ENCODE measurements at places on chromosomes 12 and 14.
A peak's percentile ranks its signal among the peaks of the same experiment; 100 is the strongest.

DNA sequence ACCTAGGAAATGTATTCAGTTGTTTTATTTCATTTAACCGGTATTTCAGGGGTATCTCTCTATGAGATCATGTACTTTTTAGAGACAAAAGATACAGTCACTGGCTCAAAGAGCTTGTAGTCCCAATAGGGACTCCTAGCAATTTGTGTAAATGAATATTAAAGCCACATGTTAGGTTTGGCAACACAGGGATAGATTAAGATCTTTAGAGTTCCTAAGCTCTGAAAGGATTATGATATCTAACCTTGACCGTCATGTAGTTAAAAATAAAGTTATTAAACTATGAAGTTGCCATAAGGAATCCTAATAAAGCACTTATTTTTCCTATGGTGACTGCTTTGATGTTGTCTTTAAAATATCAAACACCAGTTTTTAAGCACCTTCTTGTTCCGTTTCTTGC is 100.4 kb upstream of the FGD4 start:
- DNase-seq: no peak

- DNase-seq: no peak
Measured at GRCh38 chr14:61481701-61482100, 160.3 kb downstream of the PRKCH start.

- DNase-seq: no peak
Measured at GRCh38 chr12:57591782-57592325, 862 bp downstream of the PIP4K2C start.

DNA sequence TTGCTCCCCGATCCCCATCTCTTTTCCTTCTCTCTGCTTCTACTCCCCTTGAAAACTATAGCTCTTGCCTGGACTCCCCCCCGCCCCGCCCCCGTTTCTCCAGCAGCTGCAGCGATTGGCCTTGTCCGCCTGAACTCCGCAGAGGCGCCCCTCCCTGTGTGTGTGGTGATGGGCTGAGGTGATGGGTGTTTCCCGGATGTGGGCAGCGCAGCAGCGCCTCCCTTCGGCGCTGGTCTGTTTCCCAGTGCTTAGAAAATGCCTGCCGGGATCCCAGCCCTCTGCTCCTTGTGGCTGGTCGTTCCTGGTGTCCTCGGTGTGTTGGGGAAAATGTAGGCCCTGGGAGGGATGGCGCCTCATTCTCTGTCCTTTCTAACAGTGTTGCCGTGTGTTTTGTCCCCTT is 43.3 kb downstream of the GALNT8 start:
- DNase-seq: no peak

GRCh38 chr12:8696442-8697090 is 1.2 kb upstream of the RIMKLB start:
- no peak for DNase-seq

- DNase-seq: no peak
Measured at GRCh38 chr12:10584415-10584814, 29.0 kb downstream of the MAGOHB start.

- no peak for DNase-seq
Measured at GRCh38 chr12:13841358-13841757, 140.0 kb downstream of the GRIN2B start.

DNA sequence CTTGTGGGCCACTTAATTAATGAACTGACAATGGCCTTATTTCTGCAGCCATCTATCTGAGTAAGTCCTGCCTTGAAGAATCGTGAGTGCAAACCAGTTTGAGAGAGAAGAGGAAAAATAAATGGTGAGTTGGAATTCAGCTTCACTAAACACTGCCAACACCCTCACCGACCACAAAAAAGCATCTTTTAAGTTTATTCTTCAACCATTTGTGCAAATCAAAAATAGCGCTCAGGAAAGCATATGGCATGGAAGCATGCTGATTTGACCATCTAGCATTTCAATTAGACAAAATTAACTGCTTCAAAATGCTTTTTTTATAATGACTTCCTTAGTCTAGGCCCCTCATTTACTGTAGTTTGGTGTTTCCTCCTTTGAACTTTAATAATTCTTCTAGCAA is 294.0 kb downstream of the PPFIA2 start:
- DNase-seq: no peak

DNA sequence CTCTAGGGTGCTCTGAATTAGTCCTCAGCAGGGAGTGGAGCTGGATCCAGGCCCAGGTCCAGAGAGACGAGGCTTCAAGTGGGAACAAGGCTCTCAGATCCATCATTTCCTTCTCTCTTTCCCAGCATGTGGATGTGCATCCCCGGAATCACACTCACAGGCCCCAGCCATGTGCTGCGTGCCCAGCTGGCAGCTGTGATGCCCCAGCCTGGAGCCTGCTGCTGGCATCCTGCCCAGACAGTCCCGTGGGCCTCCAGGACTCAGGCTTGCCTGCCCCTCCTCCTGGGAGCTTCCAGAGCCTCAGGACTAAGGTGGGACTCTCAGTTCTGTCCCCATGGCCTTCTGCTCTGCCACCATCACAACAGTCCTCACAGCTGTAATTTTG is 6.2 kb upstream of the KRT84 start:
- no peak for DNase-seq

GRCh38 chr12:130989391-130989790 is 35.7 kb downstream of the ADGRD1 start:
- DNase-seq: no peak

DNA sequence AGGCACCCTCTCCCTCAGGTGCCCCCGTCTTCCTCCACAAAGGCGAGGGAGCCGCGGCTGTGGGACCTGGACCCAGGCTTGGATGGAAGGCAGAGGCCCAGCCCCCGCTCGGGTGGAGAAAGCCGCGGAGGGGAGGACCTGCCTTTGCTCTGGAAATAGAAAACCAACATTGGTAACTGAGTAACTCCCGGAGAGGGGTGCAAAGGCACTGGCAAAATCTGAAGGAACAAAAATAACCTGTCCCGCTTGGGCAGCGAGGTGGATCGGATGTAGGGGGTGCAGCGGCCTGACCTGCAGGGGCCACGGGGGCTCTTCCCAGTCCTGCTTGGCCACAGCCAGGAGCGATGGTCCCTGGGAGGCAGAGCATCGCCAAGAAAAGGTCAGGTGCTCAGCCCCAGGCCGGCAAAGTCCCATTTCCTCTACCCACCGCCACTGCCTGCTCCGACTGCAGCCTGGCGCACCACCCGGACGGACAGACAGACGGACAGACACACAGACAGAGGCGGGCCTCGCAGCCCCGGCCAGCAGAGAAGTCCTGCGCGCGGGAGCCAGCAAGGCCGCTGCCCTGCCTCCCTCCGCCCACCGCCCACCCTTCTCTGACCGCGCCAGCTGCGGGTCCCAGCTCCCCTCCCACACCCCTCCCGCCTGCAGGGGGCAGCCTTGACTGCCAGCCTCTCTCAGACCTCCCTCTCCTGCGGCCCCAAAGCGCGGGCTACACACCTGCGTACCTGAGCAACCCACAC is 21.4 kb upstream of the TMEM106C start:
- DNase-seq: peak; percentile 30

GRCh38 chr12:13173012-13173932 is 23.3 kb upstream of the EMP1 start:
- DNase-seq: no peak

DNA sequence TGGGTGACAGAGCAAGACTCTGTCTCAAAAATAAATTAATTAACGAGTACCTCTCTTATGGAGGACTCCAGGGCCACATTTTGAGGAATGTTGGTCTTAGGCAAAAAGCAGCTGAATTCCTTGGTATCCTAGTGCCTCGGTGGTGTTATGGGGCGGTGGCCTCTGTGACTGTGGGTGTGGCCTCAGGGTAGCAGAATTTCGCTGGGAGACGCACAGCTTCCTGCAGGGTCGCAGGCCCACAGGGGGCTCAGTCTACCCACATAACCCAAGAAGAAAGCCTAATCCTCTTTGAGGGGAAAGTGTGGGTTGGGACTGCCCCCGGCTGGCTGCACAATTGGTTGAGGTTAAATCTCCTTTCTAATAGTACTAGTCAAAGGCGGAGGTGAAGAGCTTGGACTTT is 11.2 kb upstream of the SERPINA4 start:
- no peak for DNase-seq

GRCh38 chr12:4286228-4286627 is 12.7 kb downstream of the CCND2 start:
- DNase-seq: no peak

DNA sequence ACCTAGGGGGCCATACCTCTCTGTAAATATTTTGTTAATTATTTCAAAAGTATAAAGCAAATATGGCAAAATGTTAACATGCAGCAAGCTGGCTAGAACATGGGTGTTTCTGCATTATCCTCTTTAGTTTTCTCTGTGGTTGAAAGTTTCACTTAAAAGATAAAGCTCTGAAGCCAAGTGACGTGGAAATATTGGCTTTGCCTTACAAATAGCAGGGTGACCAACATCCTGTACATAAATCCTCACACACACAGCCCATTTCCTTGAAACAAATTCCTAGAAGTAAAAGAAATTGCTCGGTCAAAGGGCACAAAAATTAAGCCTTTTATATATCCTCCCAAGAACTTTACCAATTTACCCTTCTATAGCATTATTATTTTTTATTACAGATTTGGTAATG is 10.6 kb upstream of the VWF start:
- DNase-seq: no peak

- no peak for DNase-seq
Measured at GRCh38 chr12:56715798-56716197, 9.3 kb downstream of the NACA start.

GRCh38 chr12:95380997-95381786 is 92.8 kb upstream of the METAP2 start:
- DNase-seq: no peak

- no peak for DNase-seq
Measured at GRCh38 chr12:42129595-42130204, 15.0 kb downstream of the GXYLT1 start.

GRCh38 chr12:111412830-111413441 is 7.2 kb downstream of the SH2B3 start:
- DNase-seq: no peak

DNA sequence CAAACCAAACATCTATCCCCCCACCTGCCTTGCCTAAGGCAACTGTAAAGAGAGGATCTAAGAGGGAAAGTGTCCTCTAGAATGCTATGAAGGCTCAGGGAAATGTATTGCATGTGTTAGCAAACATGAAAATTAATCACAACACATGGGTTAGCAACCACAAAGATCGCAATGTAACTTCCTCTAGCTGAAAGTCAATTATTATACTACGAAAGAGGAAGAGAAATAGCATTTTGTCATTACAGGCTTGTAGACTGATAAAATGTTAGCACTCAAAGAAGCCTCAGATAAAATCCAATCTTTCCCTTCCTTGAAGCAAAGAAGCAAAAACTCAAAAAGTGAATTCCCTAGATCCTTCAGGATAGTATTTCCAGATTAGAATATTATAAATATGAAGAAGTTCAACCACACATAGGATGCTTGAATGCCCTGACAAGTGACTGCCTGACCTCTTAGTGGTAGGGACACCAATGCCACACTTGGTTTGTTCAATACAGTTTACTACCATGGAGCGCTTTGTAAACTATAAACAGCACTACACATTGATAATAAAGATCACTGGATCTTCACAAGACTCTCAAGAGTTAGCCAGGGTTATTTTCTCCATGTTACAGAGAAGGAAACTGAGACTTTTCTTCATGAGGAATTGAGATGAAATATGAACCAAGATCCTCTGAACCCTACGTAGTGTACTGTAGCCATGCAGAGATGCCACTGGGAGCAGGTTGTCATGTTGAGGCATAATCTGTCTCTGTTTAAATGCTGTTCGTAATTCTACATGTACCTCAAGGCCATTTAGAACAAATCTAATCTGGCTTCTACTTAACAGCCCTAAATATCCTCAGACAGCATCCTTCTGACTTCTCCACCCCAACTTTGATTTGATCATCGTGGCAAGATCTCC is 100.7 kb downstream of the ITPR2 start:
- DNase-seq: no peak
